ENCODE measurements at places on chromosomes 5 and 9.

DNA sequence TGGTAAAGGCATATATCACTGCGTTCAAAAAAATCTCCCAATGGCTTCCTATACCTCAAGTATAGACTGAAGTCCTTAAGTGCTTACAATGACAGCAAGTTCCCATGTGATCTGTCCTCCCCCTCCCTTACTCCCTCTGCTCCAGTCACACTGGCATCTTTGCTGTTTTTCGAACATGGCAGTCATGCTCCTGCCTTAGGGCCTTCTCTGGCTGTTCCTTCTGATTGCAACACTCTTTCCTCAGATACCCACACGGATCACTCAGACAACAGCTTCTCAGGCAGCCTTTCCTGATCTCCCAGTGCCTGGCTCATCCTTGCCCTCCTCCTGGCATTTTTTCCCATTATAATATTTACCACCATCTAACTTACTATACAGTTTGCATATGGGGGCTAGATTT, 232.8 kb downstream of the ARHGEF28 start:
- no peak for DNase-seq

- peak; percentile 85 for DNase-seq
These were observed 70.0 kb downstream of the RXRA start for GRCh38 chr9:134396258-134396742.

GRCh38 chr5:158084292-158084691, 225.3 kb upstream of the CLINT1 start:
- DNase-seq: no peak

- no peak for DNase-seq
These were observed 391.5 kb upstream of the SMC2 start for GRCh38 chr9:103702572-103702971.

GRCh38 chr5:115418788-115419187, 122.3 kb upstream of the CCDC112 start:
- DNase-seq: no peak

- DNase-seq: no peak
These were observed 82.8 kb downstream of the CAAP1 start for GRCh38 chr9:26809795-26810194.

- no peak for DNase-seq
These were observed 990.4 kb upstream of the ACO1 start for GRCh38 chr9:31394015-31394473.

- DNase-seq: no peak
These were observed 72.6 kb upstream of the PUM3 start for GRCh38 chr9:2916382-2916985.

GRCh38 chr9:127847833-127848755, 6.4 kb downstream of the ENG start:
- no peak for DNase-seq

- DNase-seq: no peak
These were observed 5.5 kb downstream of the CSNK1G3 start for GRCh38 chr5:123517476-123517875.

GRCh38 chr9:96342571-96343245, 40.7 kb upstream of the HSD17B3 start:
- no peak for DNase-seq

GRCh38 chr5:142922223-142922952, 152.2 kb downstream of the ARHGAP26 start:
- peak; percentile 61 for DNase-seq

- peak; percentile 6 for DNase-seq
These were observed 962 bp upstream of the TXN start for GRCh38 chr9:110257097-110257841.

DNA sequence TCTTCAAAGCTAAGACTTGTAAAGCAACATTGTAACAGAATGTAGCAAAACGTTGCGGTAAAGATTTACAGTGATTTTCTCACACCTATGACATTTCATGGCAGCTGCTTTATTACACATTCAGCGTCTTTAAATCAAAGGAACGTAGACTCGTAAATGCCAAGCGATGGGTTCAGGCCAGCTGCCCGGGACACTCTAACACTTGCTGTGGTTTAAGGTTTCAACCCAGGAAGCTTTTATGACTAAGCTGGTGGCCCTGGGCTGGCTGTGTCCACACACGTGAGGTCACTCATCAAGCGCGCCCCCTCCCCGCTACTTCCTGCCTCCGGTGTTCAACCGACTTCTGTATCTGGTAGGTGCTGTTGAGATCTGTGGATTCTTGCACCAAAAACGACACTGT, 2.5 kb downstream of the SLC6A18 start:
- DNase-seq: no peak

DNA sequence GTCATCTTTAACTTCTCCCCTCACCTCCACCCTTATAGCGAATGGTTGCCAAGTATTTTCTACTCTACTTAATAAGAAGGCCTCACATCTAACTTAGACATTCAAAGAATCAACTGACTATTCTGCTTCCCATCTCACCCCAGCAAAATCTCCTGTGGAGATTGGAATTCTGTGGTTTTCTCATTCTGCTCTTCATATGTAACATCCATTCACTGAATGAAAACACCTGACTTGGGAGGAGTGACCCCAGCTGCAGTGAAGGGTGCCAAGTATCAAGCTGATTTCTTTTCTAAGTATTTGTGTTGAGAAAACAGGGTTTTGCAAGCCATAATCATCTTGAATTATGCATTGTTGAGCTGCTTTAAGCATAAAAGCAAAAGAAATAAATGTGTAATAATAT, 42.5 kb upstream of the TAF1L start:
- DNase-seq: no peak

- no peak for DNase-seq
These were observed 113.1 kb downstream of the C9orf50 start for GRCh38 chr9:129507805-129508204.

DNA sequence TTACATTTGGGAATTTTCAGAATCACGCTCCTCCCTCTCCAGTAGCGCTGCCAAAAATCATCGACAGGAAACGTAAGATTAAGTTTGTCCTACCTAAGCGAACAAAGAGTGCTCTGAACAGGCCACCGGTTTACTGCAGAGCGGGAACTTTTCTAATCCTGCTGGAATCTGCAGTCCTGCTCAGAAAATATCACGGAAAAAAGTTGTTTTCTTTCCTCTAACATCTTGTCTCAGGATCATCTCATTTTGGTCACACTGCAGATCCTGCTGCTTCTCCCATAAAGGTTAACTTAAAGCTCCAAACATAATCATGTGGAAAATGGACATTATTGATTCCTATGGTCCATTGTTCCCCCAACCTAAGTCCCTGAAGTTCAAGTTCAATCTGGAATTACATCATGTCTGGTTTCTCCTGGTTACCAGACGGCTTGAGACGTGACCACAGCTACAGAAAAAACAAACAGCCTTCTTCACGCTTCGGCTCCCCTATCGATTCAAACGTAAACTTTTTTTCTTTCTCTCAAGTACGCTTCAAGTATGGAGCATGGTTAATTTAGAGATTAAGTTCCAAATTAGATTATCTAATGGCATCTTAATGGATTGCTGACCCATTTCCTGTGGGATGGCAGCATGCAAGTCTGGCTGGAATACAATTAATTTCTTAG, 217.6 kb downstream of the NFIB start:
- DNase-seq: no peak

DNA sequence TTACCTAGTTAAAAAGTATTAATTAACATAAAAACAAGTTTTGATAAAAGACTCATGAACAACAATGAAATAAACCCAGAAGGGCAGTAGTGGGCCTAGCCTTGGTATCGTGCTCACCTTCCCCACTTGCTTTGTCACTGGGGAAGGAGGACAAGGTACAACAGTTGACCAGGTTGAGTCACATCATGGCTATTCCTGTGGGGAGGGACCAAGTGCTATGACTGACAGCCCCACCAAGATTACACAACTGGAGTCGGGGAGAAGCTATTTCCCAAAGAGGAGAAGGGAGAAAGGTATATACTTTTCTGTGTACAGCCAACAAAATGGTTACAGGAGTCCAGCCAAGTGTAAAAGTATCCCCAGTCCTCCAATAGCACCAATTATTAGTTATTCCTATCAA, 251.3 kb upstream of the RFX3 start:
- no peak for DNase-seq

All from common myeloid progenitor, CD34-positive (primary cell).